ENCODE measurements at places on chromosomes 7 and 10.

DNA sequence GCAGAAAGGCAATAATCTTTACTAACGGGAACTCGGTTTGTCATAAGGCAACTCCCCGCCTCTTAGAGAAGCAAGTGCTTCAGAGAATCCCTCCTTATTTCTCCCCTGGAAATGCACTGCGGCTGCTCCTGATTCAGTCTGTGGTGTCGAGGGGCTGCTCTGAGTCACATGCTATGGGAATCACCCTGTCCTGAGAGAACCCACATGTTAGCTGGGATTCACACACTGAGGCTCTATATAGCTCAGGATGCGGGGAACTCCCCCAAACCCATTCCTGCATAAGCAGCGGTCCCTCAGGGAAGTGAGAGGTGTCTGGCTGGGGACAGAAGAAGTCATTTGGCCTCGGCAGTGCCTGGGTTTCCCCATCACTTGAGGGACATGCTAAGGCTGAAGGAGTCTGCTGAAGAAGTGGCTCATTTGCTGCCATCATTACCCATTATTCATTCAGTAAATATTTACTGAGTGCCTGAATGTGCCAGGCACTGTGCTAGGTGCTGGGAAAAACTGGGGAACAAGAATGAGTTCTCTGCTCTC lies 87.5 kb downstream of the ATXN7L1 start:
- no peak for DNase-seq

DNA sequence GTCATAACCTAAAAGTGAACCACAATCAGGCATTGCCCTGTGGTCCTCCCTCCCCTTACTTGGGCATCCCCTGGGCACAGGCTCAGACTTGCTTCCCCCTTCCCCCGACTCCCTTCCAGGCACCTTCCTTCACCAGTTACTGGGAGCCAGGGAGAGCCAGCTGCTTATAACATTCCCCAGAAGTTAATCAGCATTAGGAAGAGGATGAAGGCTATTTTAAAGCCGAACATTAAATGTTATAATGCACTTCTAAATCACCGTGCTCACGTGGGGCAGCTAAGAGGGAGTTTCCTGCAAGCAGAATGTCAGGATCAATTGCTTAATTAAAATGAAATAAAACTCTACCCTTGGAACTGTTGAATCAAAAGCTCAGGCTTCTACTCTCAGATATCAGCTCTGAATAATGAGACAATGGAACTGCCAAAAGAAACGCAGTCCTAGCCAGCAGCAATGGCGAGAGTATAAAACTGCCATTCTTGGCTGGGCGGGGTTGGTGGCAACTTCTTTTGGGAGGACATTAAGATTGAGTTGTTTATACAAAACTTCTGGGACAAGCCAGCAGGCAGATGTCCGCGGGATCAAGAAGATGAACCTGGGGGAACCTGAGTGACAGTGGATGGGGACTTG lies 169.5 kb downstream of the FANK1 start:
- DNase-seq: no peak

DNA sequence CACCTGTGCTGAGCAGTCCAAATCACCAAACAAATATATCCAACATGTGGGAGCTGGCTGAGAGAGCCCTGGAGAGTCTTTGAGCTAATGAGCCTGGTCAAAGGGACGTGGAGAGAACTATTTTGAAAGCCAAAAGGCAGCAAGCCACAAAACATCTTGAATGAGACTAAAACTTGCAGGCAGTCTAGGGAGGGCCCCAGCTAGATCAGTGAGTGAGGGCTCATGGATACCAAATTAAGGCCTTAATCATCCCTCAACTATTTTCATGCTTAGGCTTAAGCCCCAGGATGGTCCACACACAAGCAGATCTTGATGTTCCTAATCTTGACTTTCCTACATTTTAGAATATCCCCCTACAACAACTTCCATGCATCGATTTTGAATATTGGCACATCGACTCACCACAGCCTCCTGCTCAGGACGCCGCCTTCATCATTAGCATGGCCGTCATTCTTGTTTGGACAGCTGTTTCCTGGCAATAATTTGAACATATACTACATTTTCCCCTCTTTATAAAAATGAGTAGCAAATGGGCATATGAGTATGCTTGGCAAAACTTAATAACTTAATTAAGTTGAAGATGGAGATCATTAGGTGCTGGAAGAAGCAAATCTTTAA lies 86.9 kb upstream of the ADAM12 start:
- no peak for DNase-seq

DNA sequence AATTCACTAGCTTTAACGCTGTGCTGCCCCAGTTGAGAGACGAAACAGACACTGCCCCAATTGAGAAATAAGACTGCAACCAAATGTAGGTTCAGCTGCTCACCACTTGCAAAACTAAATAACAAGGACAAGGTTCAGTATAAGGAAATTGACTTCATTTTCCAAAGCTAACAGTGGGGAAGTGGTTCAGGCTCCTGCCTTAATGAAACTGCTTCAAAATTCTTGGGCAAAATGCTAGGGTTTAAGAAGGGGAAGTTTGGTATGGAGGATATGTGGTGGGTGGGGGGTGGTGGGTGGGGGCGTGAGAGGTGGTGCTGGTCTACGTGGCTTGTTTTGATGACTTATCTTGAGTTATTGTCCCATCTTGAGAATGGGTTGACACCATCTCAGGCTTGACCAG lies 21.8 kb downstream of the MRPL32 start:
- no peak for DNase-seq

- no peak for DNase-seq
These were observed 50.0 kb upstream of the KMT2C start for GRCh38 chr7:152485826-152486225.

GRCh38 chr7:123711832-123712293 lies 36.9 kb downstream of the WASL start:
- no peak for DNase-seq

DNA sequence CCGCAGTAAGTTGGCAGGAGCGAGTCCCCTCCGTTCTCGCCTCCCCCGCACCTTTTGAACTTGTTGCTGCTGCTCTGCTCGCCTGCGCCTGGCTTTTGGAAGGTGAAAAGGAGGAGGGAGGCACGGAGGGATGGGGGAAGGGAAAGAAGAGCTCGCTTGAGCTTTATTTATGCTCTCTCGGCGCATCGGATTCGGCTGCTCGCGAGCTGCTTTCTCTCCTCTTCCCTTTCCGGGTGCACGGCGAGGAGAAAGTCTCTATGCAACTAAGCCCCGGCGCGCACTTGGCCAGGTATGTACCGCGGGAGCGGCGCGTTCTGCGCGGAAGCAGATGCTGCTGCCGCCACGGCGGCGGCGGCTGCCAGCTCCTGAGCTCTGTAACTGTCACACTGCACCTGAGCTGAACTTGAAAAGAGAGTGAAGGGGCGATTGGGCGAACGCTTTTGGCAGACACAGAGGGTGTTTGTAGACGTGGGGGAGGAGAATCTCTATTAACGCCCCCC lies 551 bp downstream of the KCND2 start:
- DNase-seq: no peak

GRCh38 chr10:2972216-2972615 lies 95.1 kb upstream of the PFKP start:
- no peak for DNase-seq

GRCh38 chr10:98257961-98258360 lies 10.0 kb downstream of the LOXL4 start:
- no peak for DNase-seq

DNA sequence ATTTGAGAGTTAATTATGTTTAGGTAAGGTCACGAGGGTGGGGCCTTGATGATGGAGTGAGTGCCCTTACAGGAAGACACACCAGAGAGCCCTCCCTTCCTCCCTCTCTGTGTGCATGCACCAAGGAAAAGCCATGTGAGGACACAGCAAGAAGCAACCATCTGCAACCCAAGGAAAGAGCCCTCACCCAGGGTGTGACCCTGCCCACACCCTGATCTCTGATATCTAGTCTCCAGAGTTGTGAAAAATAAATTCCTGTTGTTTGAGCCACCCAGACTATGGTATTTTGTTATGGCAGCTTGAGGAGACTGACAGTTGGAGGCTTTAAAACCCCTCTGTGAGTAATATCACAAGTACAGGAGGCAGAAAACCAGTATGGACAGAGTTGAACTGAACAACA lies 15.0 kb upstream of the MCM10 start:
- no peak for DNase-seq

DNA sequence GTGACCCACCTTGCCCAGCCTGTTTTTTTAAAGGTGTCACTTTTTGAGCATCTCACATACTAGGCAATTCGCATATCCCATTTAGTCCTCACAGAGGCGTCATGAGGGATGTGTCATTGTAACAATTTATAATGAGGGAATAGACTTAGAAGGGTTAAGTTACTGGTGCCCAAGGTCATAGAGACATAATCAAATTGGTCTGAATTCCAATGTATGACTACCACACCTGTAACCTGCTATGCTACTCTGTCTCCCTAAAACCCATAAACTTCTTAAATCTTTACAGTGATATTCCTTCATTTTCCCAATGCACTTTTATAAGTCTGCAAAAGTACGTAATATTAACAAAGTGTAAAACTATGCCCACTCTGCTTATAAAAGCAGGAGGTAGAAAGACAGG lies 7.1 kb downstream of the ZMYND11 start:
- DNase-seq: no peak

DNA sequence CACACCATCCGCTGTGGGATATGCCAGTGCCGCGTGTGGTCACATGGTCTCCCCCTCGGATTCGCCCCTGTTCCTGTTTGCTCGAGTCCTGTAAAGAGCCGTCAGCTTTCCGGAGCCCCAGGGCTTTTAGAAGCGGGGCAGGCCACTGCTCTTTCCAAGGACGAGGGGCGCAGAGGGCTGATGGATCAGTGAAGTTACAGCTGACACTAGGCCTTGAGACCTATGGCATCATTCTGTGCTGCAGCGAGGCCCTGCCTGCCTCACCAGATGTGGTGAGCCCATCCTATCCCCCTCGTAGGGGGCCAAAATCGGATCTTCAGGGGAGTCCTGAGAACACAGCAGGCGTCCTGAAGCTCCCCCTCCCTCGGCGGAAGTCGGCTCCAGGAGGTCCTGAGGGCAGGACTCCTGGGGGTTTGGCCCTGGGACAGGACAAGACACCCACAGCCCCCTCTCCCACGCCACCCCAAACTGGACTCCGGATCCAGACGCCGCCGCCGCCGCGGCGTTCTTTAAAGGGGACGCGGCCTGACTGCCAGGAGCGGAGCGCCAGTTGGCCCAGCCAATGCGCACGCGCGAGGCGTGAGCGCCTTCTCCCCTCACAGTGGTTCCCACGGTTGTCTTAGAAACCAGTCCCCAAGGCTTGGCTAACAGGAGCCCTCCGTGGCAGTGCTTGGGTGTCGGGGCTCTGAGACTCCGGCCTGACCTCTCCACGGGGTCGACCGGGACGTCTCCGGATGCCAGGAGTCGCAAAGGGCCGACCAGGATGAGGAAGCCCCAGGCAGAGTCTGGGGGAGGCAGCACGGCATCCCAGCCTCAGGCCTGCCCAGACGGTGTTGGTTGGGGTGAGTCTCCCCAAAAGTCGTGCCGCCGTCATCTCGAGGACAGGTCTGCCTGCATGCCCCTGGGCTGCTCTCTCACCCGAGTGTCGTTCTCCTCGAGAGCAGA lies 371.7 kb downstream of the ZNF716 start:
- no peak for DNase-seq

- no peak for DNase-seq
These were observed 38.9 kb downstream of the DNAJB12 start for GRCh38 chr10:72315611-72316385.

- DNase-seq: no peak
These were observed 107.9 kb upstream of the FRMD4A start for GRCh38 chr10:14438576-14438975.

- no peak for DNase-seq
These were observed 47.9 kb downstream of the RBM33 start for GRCh38 chr7:155692317-155692716.

- no peak for DNase-seq
These were observed 754.7 kb downstream of the GRID1 start for GRCh38 chr10:85611746-85612377.
